Activated CD8-positive, alpha-beta memory T cell treated with anti-CD3 and anti-CD28 coated beads for 1 hour (primary cell): ENCODE measurements at places on chromosomes 3 and 15.
A peak's percentile ranks its signal among the peaks of the same experiment; 100 is the strongest.

GRCh38 chr15:76996076-76996525, 1.2 kb downstream of the PSTPIP1 start:
- no peak for DNase-seq

- DNase-seq = no peak
Observed at GRCh38 chr15:87345961-87346360, 910.6 kb downstream of the NTRK3 start.

- DNase-seq = no peak
Observed at GRCh38 chr3:177510693-177511216, 313.5 kb upstream of the TBL1XR1 start.

GRCh38 chr15:81151389-81151788, 17.3 kb downstream of the CFAP161 start:
- no peak for DNase-seq

DNA sequence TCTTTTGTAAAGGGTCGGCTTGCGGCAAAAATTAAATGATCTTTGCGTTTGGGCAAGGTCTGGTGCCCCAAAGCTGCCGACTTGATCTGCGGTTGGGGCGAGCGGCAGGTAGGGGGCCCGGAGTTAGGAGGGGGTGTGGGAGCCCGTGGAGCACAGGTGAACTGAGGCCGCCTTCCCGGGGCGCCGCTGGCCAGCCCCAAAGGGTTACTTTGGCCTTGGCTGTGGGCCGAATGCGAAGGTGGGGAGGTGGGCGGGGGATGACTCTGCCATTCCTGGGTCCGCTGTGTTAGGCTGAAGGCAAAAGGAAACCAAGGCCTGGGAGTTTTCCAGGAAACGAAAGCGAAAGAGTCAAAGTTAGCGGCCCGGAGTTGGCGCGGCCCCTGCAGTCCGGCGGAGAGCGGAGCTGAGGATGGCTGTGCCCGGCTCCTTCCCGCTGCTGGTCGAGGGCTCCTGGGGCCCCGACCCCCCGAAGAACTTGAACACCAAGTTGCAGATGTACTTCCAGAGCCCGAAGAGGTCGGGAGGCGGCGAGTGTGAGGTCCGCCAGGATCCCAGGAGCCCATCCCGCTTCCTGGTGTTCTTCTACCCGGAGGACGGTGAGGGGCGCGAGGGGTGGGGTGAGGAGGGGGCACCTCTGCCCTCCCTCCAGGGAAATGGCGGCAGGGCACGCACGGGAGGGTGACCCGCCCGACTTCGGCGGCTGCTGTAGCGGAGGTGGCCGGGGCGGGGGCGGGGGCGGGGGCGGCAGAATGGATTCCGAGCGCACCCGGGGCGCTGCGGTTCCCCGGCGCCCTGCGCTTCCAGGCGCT, at the start of gene PARP14:
PARP14 (plus strand) TSS at position 365 of the 809 bp plus-strand sequence; CDS start at position 410, 45 bp downstream.
- peak; percentile 40 for DNase-seq

DNA sequence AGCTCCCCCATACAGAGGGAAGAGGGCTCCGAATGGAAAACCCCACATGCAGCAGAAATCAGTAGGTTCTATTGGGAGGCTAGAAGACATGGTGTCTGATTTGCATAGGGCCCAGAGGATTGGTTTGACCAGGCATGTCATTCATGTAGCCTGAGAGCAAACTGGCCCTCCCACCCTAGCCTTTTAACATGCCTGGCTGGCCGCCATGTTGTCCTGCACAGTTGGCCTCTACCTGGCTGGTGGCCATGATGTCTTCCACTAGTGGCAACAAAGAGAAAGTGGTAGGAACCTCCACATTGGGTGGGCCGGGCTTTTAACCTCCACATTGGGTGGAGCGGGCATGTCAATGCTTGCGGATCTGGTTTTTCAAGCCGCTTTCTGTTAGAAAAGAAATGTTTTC, 312.1 kb downstream of the TAFA4 start:
- DNase-seq = no peak

- no peak for DNase-seq
Observed at GRCh38 chr3:2655229-2655701, 454.9 kb downstream of the IL5RA start.

GRCh38 chr3:127028781-127029657, 46.1 kb downstream of the PLXNA1 start:
- no peak for DNase-seq

GRCh38 chr3:53821631-53822121, 24.5 kb downstream of the CHDH start:
- no peak for DNase-seq

GRCh38 chr3:179608931-179609720, 4.5 kb downstream of the NDUFB5 start:
- DNase-seq = no peak

DNA sequence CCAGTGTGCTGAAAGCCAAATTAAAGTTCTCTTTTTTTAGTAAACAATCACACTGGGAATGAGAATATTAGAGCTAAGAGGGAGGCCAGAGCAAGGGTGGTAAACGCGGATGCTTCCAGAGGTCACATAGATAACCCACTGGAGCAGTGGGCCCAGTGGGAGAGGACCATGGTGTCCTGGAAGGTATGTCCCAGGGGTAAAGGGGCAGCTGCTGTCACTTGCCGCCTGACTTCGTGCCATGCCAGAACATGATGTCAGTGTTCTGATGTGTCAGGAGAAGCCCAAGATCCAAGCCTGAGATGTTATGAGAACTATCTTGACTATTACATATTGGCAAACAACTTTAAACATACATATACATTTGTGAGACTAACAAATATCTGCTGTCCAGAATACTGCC, 211.9 kb upstream of the IL12A start:
- no peak for DNase-seq

DNA sequence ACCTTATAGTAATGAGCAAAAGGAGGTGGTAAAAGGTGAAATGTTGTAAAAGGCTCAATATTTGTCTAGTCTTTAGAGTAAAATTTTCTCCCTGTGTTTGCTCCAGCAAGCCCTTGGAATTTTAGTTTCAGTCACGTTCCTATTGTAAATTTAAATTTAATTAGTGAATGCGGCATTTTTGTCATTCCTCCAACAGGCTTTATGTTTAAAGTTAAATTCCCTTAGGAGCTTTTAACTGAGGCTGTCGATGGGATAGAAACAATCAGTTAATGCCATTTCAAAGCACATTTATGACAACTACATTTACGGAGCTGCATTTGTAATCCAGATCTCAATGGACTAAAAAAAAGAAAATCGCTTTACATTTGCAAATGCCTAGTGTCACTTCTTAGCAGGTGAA, 868 bp upstream of the GADL1 start:
- no peak for DNase-seq

DNA sequence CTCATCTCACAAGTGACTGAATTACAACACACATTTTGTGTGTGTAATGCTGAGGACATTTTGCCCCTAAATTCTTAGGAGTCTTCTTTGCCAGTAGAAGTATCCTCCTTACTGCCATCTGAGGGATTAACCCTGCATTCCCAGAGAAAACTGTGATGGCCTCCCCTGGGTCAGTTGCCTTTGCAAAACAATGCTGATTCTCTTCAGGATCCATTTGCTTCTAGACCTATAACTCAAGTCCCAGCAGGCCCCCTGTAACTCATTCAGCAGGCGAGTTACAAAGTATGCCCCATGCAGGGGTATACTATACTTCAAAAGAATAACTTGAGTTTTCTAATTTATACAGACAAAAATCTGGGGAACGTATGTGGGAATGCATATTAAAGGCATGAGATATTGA, 6.6 kb upstream of the MCF2L2 start:
- no peak for DNase-seq

DNA sequence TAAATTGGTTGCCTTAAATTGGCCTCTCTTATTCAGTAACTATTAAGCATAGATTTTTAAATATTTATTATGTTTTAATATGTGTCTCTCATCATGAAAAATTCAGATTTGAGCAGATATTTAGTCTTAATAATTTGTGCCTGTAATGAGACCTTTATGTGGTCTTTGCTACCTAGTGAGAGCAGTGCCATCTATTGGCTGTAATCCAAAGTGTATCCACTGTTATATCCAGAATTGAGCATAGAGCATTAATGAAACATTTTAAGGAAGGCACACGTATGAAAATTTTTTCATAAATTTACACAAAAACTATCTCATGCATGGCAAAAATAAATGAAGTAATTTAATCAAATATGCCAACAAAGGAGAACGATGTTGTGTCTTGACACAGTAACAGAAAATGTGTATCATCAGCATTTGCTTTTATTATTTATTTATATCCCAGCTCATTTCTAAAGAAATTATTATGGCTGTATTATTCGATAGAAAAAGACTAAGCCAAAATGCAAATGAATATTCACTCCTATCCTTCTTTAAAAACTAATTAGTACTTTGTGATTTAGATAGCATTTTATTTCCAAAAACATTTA, 203.5 kb downstream of the RSRC1 start:
- no peak for DNase-seq

- DNase-seq = no peak
Observed at GRCh38 chr3:66344848-66345578, 124.2 kb downstream of the SLC25A26 start.

DNA sequence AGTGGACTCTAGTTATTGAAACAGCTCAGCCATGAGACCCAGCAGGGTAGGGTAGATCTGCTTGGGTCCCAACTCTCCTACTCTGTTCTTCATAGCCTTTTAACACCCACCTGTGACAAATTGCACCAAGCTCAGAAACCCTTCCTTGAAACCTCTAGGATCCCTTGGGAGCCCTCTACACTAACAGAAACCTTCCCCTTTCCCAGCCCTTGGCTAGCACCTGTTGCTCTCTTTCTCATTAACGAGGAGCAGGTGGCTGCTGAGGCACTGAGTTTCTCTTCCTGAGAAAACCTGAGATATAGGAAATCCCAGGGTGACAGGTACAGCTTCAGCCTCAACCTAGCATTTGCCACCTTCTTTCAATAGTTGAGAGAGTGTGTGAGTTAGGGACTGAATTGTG, 88.3 kb upstream of the CLSTN2 start:
- DNase-seq = no peak

GRCh38 chr3:132273036-132273435, 44.2 kb upstream of the ACP3 start:
- DNase-seq = no peak

DNA sequence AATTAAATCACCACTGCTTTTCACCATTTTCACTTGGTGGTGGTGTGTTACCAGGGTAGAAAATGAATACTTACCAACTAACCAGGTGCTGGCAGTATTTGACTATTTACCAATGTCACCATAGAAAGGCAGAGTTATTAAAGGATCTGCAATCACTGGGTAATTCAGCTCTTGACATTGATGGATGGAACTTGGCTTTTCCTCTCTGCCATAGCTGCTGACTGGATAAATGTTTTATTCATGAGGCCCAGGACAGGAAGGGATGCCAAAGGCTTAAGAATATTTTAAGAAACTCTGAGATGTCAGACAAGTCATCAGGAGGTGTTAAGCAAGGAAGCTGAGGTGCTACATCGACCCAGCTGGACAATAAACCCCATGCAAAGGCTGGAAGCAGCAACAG, 495.5 kb upstream of the CFAP20DC start:
- DNase-seq = no peak

DNA sequence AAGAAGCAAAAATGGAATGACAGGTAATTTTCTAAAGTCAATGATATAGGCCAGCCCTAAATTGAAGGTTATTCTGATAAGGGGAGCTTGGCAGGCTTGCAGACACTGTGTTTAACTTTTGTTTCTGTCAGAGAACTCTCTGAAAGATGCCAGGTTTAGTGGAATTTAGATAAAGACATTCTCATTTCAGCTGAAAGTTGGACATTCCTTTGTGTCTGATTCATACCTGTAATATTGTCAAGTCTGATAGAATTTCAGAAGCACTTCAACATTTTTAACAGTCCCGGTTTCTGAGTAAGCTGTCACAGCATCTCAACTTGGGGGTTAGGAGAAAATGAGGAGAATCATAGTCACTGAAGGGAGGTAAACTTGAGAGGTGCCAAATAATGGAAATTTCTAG, 84.0 kb downstream of the DIPK2A start:
- DNase-seq = no peak

DNA sequence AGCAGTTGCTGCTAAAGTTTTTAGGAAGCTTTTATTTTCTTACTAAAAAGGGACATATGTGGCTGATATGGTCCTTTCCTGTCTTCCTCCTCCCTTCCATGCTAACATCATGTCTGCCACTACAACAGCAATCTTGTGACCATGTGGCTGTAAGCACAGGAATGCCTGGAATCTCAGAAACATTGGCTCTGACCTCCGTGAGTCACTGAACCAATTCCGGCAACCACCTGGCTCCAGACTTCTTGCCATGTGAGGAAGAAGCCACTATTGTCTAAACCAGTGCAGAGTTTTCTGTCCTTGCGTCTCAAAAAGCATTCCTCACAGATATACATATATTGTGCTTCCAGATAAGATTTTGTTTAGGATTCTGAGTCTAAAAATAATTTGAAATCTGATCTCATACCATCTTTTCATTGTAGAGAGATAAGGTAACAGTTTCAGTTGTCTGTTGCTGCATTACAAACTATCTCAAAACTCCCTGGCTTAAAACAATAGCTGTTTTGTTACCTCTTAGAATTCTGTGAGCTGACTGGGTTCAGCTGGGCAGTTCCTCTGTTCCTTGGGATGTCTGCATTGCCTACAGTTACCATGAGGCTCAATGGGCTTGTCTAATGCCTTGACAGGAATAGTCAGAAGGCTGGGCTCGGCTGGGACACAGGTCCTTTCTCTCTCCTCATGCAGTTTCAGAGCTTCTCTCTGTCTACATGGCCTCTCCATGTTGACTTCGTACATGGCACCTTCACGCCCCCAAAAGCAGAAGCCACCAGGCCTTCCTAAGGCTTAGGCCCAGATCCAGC, 77.3 kb upstream of the MAGI1 start:
- DNase-seq = no peak

DNA sequence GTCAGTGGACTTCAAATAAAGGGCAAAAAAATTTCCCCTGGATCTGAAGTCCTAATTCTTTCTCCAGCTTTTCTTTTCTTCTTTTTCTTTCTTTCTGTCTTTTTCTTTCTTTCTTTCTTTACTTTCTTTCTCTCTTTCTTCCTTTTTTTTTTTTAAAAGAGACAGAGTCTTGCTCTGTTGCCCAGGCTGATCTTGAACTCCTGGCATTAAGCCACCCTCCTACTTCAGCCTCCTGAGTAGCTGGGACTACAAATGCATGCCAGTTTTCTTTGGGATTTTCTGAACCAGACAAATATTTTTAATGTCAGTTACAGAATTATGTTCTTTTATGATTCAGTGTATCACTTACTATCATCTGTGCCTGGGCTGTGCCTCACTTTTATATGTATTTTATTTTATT, 45.4 kb upstream of the CMTM8 start:
- DNase-seq = no peak

GRCh38 chr3:33196538-33196937, 22.1 kb downstream of the SUSD5 start:
- no peak for DNase-seq

DNA sequence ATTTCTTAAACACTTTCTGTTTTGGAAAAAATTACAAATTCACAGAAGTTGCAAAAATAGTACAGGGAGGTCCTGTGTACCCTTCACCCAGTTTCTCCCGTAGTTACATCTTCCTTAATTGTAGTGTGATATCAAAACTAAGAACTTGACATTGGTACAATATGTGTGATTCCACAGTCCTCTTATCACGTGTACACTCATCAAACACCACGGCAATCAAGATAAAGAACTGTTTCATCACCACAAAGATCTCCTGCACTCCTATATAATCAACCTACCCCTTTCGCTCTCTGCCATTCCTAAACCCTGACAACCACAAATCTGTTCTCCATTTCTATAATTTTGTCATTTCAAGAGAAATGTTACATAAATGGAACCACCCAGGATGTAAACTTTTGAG, 31.4 kb downstream of the POMGNT2 start:
- DNase-seq = no peak
